Progenitor cell of endocrine pancreas (in vitro differentiated cells): ENCODE measurements at places on chromosomes 13 and 19.

DNA sequence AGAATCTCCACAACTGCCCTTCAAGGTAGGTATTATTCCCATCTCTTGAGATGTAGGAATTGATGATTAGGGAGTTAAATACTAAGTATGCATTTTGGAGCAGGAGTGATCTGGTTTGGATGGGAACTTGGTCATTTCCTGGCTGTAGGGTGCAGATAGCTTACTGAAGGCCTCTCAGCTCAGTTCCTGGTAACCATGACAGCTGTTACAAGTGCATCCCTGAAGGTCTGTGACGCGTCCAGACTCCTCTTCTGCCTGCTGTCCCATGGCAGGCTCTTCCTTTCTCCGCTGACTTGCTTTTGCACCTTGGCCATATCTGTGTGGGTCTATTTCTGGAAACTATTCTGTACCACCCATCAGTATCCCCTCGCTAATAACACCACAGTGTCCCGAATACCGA, 387.8 kb downstream of the ZNF536 start:
- no peak for DNase-seq

GRCh38 chr19:39405958-39406655, 540 bp upstream of the ZFP36 start:
- DNase-seq = no peak

DNA sequence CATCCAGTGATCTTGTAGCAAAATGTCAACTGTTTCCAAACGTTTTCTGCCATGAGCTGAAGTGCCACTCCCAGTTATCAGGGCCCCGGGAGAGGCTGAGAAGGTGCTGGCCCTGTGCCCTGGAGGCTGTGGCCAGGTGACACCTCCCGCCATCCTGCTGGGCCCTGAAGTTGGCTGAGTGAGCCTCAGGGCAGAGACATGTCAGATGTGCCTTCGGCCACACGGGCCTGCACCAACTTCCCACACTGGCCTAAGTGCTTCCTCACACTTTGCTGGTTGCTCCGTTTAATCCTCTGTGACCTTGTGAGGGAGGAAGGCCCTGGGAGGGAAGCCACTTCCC, 4.8 kb downstream of the ADPRHL1 start:
- DNase-seq = no peak

DNA sequence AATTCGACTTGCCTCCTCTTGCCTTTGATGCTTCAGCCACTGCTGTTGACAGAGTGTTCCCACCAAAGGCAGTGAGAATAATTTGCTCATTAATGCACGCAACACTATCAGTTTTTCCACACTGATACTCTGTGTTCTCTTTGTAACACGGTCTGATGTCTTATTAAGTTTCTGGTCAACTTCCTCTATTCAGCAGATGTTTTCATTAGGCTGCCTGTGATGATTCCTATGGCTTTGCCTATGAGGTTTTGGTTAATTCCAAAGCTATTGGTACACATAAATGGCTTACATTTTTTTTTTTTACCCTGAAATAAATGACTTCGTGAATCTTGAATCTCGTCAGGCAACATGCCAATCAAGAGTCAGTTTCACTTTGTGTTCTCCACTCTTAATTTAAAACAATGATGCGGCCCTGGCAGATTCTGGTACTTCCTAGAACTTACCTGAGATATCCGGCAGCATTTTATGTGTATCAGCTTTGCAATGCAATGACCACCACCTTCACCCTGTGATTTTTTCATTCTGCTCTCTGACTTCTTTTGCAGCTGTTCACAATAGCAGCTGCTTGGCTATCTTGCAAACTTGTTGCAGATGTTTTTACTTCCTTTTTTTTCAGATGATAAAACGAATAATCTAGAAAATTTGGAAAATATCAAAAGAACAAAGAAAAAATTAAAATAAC, 27.5 kb upstream of the KL start:
- no peak for DNase-seq

GRCh38 chr13:96011291-96011872, 41.8 kb downstream of the UGGT2 start:
- DNase-seq = no peak

DNA sequence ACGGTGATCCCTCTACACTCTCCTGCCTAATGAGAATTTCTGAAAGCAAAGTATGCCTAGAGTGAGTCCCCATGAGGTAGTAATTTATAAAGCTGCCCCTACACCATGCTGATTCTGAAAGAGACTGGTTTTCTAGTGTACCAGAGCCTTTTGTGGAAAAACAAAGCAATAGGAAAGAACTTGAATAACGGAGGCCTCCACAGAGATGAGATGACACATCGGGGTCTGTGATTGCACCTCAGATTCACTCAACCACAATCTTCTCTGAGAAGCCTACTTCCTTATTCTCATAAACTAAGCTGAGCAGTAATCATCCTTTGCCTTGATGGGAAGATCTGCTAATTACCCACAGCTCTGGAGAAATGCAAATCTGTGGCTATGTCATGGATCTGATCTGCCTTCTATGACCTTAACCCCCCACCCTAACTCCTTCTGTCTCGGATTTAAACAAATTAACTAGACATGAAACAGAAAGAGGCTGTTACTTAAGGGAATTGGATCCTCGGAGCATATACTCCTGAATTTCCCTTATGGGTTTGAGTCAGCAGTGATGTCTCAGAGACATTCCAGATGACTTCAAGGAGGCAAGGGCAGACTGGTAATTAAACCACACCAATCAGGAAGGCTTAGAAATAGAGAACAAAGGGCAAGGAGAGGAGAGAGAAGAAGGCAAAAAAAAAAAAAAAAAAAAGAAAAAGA, 128.0 kb downstream of the DCT start:
- no peak for DNase-seq

DNA sequence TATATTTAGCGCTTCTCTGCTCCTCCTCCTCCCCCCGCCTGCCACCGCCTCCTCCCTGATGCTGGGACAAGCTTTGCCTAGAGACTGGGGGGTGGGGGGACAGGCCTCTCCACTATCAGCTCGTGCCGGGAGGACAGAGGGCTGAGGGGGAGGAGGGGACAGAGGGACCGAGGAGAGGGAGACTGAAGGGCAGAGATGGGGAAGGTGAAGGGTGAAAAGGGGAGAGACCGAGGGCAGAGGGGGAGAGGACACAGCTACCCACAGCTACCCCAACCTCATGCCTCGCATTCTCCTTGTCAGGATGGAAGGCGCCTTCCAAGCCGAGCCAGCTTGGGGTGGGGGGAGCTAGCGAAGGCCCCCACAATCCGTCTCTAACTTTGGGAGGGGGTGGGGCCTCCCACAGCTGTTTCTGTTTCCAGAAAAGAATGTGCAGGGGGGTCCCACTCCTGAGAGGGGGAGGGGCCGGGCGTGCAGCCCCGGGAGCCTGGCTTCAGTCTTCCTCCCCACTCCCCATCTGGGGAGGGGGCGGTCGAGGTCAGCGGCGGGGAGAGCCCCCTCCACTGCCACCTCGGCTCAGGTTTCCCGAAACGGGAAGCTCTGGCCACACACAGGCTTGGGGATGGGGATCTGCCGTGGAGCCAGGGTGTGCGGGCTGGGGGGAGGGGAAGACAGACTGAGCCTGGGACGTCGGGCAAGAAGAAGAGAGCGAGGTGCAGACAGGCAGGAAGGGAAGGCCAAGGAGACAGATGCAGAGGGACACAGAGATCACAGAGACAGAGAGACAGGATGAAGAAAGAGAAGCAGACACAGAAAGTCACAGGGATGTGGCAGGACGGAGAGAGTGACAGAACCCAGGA, 1.6 kb downstream of the DACT3 start:
- DNase-seq = no peak

DNA sequence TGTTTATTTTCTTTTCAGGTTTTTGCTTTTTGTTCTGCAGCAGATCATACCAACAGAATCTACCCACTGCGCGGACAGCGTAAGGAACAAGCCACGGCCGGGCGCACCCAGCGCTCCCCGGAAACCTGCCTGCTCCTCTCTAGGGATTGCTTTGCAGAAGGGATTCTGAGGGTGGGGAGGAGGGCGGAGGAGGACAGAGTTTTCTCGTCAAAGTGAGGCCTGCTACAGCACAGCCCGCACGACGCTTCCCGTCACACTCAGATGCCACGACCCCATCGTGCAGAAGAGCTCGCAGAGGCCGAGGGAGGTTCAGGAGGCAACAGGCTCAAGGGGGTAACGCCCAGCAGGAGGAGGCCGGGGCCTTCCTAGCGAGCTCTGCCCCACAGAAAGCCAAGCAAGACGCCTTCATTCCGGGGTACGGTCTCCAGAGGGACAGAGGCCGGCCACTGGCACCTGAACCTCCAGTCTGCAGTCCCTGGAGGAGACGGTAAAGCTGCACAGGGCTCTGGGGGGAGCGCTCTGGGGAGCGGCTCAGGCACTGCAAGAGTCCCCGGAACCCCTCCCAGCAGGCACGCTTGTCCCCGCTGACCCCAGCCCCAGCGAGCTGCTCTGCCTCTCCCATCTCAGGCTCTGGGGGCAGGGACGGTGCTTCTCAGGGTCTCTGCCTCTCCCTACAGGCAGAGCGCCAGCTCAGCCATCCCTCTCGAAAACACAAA, 6.9 kb downstream of the REXO1 start:
- DNase-seq = no peak

GRCh38 chr13:74048756-74049155, 85.4 kb downstream of the KLF12 start:
- DNase-seq = no peak

DNA sequence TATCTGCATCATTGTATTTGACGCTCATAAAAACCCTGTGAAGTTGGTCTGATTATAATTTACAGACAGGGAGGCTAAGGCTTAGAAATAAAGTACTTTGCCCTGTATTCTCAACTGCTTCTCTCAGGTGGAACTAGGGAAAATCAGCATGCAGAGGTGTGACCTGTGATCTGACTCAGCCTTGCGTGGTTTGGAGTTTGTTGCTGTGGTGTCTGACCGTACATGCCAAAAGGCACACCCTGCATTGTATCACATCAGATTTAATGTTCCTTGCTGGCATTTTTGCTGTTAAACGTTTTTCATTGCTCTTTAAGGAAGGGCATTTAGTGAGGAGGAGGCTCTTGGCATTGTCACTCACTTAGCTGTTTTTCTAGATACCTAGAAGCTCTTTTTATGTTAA, 58.8 kb upstream of the C1QTNF9B start:
- DNase-seq = no peak

DNA sequence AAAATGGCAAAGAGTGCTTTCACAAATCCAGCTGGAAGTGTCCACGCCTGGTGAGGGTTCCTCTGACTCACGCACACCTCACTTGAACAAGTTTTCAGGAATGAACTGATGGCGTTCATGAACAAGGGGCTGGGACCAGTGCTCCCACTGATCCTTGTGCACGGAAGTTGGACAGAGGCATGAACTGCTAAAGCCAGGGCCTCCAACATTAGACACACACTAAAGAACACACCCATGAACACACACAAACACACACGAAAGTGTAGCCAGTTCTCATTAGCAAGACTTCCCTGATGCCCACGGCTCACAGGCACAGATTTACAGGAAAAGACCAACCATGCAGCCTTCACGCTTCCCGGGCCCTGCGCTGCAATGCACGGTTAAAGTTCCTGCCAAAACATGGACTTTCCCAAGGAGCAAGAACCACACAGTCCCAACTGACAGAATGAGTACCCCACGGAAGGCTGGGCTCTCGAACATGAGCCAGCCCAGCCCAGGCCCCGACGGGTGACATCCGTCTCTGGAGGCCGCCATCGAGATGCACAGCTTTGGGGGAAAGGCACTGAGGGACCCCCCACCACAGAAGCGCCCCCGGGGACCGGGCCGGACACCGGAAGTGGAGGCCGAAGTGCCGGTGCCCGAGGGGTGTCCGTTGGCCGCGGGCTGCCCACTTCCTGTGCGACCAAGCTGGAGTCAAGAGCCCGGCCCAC, 808 bp downstream of the DNMT1 start:
- peak; percentile 16 for DNase-seq

DNA sequence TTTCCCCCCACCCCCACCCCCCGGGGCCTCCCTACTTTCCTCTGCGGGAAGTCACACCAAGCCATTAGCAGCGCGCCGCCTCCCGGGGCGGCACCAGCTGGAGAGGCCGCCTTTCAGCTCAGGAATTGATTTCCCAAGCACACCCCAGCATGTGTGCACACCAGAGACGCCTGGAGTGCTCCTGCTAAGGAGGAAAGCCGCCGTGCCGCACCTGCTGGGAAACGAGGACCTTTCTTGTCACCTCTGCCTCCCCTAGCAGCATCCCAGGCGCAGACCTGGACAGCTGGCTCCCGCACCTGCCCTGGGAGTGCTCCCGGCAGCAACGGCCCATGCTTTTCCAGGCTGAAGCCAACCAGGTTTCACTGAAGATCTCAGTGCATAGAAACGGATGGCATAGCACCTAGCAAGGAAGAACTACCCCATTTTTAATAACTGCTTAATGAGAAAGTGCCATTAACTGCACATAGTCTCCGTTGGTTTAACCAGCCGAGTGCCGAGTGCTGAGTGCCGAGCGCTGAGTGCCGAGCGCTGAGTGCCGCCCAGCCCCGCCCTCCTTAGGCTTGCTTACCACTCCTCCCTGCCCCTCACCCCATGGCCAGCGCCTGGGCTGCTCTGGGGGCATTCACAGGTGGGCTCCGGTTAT, 165.0 kb downstream of the USP12 start:
- peak; percentile 43 for DNase-seq

- DNase-seq = no peak
These were observed 43.1 kb downstream of the B3GLCT start for GRCh38 chr13:31242916-31243315.

DNA sequence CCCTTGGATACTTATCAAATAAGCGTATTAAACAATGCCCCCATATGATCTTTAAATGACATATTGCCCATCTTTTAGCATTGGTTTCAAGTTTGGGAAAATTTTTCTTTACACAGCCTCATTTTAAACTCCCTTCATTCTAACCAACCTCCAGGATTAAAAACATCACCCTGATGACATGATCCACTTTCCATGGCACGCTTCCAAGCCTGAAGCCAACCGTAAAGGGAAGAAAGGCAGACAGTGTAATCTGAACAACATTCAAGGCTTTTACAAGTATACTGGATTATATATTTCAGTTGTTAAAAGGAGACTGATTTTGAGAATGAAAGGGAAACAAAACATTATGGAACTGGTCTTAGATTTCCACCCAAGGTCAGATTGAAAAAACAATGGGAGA, 1721.9 kb downstream of the OLFM4 start:
- DNase-seq = no peak

GRCh38 chr13:96540670-96541069, 450.8 kb downstream of the HS6ST3 start:
- DNase-seq = no peak

GRCh38 chr13:99418103-99418842, 83.0 kb upstream of the TM9SF2 start:
- no peak for DNase-seq

GRCh38 chr19:49427855-49428546, 2.8 kb downstream of the GFY start:
- no peak for DNase-seq

DNA sequence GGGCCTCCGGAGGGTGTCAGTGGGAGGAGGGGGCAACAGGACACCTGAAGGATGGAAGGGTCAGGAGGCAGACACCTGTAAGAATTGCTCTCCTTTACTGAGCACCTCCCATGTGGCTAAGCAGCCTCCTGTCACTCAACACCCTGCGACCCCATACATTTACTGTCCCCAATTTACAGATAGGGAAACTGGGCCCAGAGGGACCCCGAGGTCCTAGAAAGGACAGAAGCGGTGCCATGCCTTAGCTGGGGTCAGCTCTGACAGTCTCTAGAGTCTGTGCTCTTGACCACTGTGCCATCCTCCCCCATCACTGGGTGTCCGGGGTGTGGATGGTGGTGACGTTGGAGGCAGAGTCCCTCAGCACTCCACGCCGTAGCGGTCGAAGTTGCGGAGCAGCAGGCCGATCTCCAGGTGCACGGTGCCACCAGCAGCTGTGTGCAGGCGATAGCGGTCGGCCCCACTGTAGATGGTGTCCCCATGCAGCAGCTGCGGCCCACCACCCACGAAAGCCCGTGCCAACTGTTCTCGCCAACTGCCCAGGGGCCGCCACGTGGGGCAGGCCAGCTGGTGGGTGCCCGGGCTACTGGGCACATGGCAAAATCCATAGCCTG, 726 bp upstream of the TGFB1 start:
- DNase-seq = no peak

- no peak for DNase-seq
These were observed 1672.6 kb upstream of the PCDH20 start for GRCh38 chr13:63088226-63088625.
